ENCODE measurements at places on chromosomes 12 and 14. TPM values are rescaled to one million over a fixed set of nuclear protein-coding genes. Genes with fewer than 3 reads are reported as not detected.

GRCh38 chr14:104881369-104881979 lies 16.4 kb downstream of the CEP170B start:
- no peaks in the 10 kb centered on the region for H3K27me3 ChIP-seq
- H3K36me3 ChIP-seq = no peaks in the 10 kb centered on the region
- H3K4me3 ChIP-seq = no peak overlapping the region
- H3K4me1 ChIP-seq = no peaks in the 10 kb centered on the region
- DNase-seq = no peak
- H3K27ac ChIP-seq = no peak overlapping the region

- DNase-seq = no peak
- H3K4me3 ChIP-seq = no peak overlapping the region
- no peak overlapping the region for H3K27ac ChIP-seq
- H3K27me3 ChIP-seq = no peaks in the 10 kb centered on the region
- peaks cover 40% of the 10 kb centered on the region for H3K4me1 ChIP-seq
Measured at GRCh38 chr12:47777741-47778558, 4.9 kb downstream of the SLC48A1 start.

- H3K27me3 ChIP-seq = no peaks in the 10 kb centered on the region
- no peaks in the 10 kb centered on the region for H3K36me3 ChIP-seq
- no peak overlapping the region for H3K4me3 ChIP-seq
- no peak overlapping the region for H3K27ac ChIP-seq
Measured at GRCh38 chr12:103368167-103368566, 127.6 kb downstream of the C12orf42 start.

- H3K27ac ChIP-seq = peak overlapping the region; percentile 83
- peaks cover 6% of the 10 kb centered on the region for H3K4me1 ChIP-seq
- no peak for DNase-seq
- peak overlapping the region; percentile 99 for H3K4me3 ChIP-seq
Measured at GRCh38 chr14:73888460-73888725, 1.7 kb downstream of the ZNF410 start.

GRCh38 chr12:44286821-44287505 lies 451.1 kb downstream of the TMEM117 start:
- no peaks in the 10 kb centered on the region for H3K36me3 ChIP-seq
- H3K4me3 ChIP-seq = no peak overlapping the region
- H3K4me1 ChIP-seq = peaks cover 26% of the 10 kb centered on the region
- peak; percentile 72 for DNase-seq

- no peaks in the 10 kb centered on the region for H3K4me1 ChIP-seq
- H3K27me3 ChIP-seq = no peaks in the 10 kb centered on the region
- no peak for DNase-seq
- H3K27ac ChIP-seq = no peak overlapping the region
- H3K36me3 ChIP-seq = no peaks in the 10 kb centered on the region
Measured at GRCh38 chr14:23269193-23269592, 16.7 kb downstream of the HOMEZ start.

- no peaks in the 10 kb centered on the region for H3K36me3 ChIP-seq
- peaks cover 43% of the 10 kb centered on the region for H3K27me3 ChIP-seq
- H3K4me1 ChIP-seq = peaks cover 32% of the 10 kb centered on the region
- no peak overlapping the region for H3K4me3 ChIP-seq
- peak; percentile 82 for DNase-seq
Measured at GRCh38 chr12:45089411-45090075, 38.6 kb upstream of the DBX2 start.

DNA sequence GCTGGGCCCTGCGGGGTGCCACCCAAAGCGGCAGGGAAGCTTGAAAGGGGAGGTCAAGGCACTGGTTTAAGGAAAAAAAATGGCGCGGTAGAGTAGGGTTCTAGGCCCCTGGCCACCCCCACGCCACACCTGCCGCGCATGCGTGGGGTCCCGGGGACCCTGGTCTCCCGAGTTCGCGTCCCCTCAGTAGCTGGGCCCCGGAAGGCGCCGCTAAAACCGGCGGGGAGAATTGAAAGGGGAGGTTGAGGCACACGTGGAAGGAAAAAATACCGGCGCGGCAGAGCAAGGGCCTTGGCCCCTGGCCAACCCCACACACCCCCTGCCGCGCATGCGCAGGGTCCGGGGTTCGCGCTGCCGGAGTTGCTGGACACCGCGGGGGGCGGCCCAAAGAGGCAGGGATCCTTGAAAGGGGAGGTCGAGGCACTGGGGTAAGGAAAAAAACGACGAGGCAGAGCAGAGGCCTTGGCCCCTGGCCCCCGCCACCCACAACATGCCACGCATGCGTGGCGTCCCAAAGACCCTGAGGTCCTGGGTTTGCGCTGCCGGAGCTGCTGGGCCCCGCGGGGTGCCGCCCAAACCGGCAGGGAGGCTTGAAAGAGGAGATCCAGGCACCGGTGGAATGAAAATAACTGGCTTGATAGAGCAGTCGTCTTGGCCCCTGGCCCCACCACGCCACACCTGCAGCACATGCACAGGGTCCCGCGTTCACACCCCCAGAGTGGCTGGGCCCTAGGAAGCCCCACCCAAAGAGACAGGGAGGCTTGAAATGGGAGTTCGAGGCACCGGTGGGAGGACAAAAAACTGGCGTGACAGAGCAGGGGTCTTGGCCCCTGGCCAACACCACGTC lies 314.5 kb downstream of the ALG10 start:
- no peak for DNase-seq
- H3K27me3 ChIP-seq = no peaks in the 10 kb centered on the region
- H3K4me3 ChIP-seq = no peak overlapping the region
- H3K27ac ChIP-seq = no peak overlapping the region
- no peaks in the 10 kb centered on the region for H3K36me3 ChIP-seq
- H3K4me1 ChIP-seq = no peaks in the 10 kb centered on the region

GRCh38 chr12:14710632-14711320 lies 14.4 kb upstream of the GUCY2C start:
- peaks cover 3% of the 10 kb centered on the region for H3K4me1 ChIP-seq
- no peak overlapping the region for H3K4me3 ChIP-seq
- peak; percentile 22 for DNase-seq

- no peaks in the 10 kb centered on the region for H3K36me3 ChIP-seq
- no peak for DNase-seq
- H3K27me3 ChIP-seq = peaks cover 63% of the 10 kb centered on the region
- H3K4me3 ChIP-seq = peak overlapping the region; percentile 40
Measured at GRCh38 chr12:116880213-116880816, 926 bp downstream of the HRK start.

DNA sequence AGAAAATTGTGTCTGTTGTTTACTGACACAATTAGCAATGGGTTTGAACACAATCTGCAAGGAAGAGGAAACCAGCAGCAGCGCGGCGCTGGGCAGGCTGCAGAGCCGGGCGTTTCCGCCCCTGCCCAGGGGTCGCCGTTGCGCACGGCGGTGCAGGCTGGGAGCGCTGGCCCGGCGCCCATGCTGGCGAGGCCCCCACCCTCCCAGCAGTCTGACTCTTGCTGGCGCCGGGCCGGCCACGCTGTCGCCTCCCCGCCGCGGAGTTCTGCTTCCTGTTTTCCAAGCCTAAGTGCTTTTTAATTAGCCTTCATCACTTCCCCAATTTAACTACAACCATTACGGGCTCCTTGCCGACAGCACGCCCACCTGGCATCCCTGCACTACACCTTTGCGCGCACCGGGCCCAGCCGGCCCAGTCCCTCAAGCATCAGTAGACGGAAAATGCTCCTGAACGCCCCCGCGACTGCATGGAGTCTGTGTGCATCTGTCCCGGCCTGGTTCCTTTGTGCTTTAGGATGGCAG lies 212.1 kb downstream of the GXYLT1 start:
- peak overlapping the region; percentile 35 for H3K4me3 ChIP-seq
- H3K36me3 ChIP-seq = no peaks in the 10 kb centered on the region
- H3K4me1 ChIP-seq = peaks cover 42% of the 10 kb centered on the region
- no peaks in the 10 kb centered on the region for H3K27me3 ChIP-seq

DNA sequence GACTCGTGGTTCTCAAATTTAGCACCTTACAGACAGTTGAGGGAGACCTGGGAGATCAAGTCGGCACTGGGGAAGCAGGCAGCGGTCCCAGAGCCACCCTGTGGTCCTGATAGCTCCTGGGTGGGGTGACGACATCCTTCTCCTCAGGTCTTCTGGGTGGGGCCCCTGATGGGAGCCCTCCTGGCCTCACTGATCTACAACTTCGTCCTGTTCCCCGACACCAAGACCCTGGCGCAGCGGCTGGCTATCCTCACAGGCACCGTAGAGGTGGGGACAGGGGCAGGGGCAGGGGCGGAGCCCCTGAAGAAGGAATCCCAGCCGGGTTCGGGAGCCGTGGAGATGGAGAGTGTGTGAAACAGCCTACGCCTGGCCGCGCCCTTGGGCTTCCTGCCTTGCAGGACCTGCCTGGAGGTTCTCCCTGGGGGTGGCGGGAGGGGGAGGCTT lies 2.6 kb downstream of the AQP6 start:
- no peak overlapping the region for H3K27ac ChIP-seq
- H3K4me3 ChIP-seq = no peak overlapping the region
- DNase-seq = no peak
- H3K36me3 ChIP-seq = no peaks in the 10 kb centered on the region
- H3K27me3 ChIP-seq = no peaks in the 10 kb centered on the region
- H3K4me1 ChIP-seq = no peaks in the 10 kb centered on the region

DNA sequence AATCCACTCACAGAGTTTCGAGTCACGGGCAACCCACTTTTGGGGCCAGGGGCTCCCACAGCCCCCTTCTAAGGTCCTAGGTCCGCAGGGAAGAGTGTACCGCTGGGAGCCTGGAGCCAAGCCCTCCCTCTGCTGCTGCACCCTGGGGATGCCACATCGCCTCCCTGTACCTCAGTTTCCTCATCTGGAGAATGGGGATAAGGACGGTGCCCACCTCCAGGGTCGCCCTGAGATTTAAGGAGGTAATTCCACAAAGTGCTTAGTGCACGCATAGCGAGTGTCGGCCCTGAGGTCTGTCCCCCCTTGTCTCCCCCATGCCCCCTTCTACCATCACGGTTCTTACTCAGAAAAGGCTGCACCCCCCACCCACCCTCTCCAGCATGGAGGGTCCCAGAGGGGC lies 35.5 kb downstream of the NCOR2 start:
- H3K36me3 ChIP-seq = peaks cover 4% of the 10 kb centered on the region
- no peak for DNase-seq
- H3K4me1 ChIP-seq = peaks cover 57% of the 10 kb centered on the region
- H3K27ac ChIP-seq = peak overlapping the region; percentile 78

- no peak for DNase-seq
- no peak overlapping the region for H3K27ac ChIP-seq
- peaks cover 25% of the 10 kb centered on the region for H3K4me1 ChIP-seq
- H3K4me3 ChIP-seq = no peak overlapping the region
- H3K36me3 ChIP-seq = no peaks in the 10 kb centered on the region
Measured at GRCh38 chr12:62044450-62045135, 215.6 kb upstream of the USP15 start.

DNA sequence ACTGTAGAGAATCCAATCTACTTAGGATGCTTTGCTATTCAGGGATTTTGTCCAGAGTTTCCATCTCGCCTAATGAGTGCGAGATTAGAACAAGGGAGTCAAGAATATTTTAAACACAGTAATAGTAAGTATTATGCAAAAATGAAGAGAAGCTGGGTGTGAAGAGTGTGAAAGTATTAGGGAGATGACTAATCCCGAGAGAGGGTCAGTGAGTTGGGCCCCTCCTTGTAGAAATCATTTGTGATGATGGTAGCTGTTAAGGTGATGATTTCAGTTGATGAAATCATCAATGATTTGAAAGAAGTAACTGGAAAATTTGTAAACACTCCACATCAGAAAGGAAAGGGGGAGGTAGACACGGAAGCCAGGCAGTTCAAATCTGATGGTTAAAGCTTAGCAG lies 478.9 kb upstream of the MGAT4C start:
- no peaks in the 10 kb centered on the region for H3K36me3 ChIP-seq
- H3K27me3 ChIP-seq = no peaks in the 10 kb centered on the region
- H3K4me3 ChIP-seq = no peak overlapping the region
- no peaks in the 10 kb centered on the region for H3K4me1 ChIP-seq
- DNase-seq = no peak
- no peak overlapping the region for H3K27ac ChIP-seq

ZC3H14 gene
- 93.2 TPM for total RNA-seq

PLA2G1B gene
- not detected for total RNA-seq

SERPINA10 gene
- not detected for total RNA-seq

TMEM132D gene
- not detected for total RNA-seq

AQP2 gene
- total RNA-seq = not detected

Measured in A673 (cell line).